GM13976 (cell line): ENCODE measurements at places on chromosomes 13 and 19.

DNA sequence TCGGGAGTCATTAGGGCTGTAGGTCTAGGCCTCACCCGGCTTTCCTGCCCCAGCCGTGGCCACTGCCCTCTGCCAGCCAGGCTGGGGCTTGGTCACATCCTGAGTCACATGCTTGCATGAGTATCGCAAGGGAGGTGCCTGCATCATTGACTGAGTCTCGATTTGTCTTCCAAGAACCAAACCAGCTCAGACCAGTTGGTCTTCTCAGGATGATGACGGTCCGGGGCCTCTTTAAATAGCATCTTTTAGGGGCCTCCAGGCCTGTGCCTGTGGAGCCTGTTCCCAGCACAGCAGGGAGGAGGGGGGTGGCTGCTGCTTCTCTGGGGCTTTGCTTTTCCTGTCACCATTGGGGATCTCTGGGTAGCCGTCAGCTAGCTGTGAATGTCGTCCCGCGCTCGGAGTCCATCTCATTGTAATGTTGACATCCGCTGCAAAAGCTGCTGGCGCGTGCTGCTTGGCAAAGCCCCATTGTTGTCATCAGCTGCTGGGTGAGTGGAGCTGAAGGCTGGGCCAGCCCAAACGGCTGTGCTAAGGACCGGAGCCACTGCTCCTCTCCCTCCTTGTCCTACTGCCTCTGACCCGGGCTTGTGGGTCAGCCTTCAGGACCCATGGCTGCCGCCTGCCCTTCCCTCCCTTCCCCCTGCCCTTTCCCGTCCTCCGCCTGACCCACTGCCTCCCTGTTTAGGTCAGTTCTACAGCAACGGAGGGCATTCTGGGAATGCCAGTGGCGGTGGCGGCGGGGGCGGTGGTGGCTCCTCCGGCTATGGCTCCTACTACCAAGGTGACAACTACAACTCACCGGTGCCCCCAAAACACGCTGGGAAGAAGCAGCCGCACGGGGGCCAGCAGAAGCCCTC is 14.3 kb upstream of the QTRT1 start:
- DNase-seq = no peak

DNA sequence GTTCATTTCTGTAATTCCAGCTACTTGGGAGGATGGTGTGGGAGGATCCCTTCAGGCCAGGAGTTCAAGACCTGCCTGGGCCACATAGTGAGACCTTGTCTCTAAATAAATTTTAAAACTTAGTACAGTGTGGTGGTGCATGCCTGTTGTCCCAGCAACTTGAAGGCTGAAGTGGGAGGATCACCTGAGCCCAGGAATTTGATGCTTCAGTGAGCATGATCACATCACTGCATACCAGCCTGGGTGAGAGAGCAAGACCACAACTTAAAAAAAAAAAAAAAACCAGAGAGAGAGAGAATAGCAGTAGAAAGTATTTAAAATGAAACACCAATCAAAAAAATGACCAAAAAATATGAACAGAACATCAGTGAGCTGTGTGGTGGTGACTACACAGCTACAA is 7.1 kb upstream of the ZNF823 start:
- no peak for DNase-seq

DNA sequence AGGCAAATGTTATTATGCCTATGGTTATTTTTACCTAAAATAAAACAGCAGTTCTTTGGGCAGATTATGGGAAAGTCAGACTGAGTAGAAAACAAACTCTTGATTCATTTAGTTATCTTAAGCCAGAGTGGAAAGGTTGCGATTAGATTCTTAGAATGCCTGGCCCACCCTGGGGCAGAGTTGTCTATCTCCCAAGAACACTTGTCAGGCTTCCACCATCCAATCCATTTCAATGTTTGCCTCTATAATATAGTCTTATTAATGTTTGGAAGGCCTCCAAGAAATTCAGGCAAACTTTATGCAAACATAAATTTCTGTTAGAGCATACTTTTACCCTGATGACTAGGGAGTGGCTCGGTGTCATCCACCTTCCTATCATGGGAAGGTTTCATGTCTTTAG is 207.0 kb downstream of the SLITRK6 start:
- no peak for DNase-seq

DNA sequence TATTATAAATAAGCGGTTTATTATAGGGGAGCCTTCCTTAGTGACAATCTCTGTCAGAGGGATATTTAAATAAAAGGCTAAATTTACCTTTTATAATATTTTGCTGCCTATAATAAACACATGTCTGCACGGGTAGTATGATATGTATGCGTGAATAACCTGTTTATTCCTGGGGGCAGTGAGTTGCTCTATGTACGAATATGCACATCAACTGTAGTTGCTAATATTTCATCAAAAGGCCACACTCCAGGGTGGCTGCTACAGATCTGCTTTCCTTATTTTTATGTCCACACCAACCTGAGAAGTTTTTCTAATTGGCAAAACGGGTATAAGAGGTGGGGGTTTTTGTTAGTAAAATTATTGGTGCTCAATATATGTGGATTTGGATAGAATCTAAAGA is 192.0 kb downstream of the LHFPL6 start:
- no peak for DNase-seq

GRCh38 chr13:39189778-39190177 is 151.5 kb downstream of the NHLRC3 start:
- DNase-seq = no peak

GRCh38 chr19:44673510-44673909 is 2.2 kb downstream of the CEACAM19 start:
- no peak for DNase-seq

- no peak for DNase-seq
These were observed 10.3 kb downstream of the EHD2 start for GRCh38 chr19:47723581-47723940.

GRCh38 chr19:4268816-4269430 is 10.1 kb upstream of the SHD start:
- DNase-seq = no peak

GRCh38 chr19:56858026-56858425 is 17.5 kb upstream of the PEG3 start:
- no peak for DNase-seq

DNA sequence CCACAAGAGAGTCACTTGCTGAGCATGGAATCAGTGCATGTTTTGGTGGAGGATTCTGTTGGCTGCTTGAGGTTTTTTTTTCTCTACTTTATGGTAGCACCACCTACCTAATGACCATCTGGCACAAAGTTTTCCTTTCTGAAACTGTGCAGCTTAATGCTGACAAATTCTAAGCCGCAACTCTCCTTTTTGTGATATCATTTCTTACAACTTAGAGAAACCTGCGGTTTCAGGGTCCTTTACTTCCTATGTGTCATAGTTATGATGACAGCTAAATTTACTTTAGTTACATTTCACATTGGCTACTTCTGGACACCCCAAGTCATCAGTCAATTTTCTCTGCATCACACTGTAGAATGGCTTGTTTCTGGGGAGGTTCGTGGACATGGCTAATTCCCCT is 115.4 kb upstream of the TMTC4 start:
- peak; percentile 38 for DNase-seq

GRCh38 chr13:38518328-38518727 is 168.5 kb upstream of the FREM2 start:
- no peak for DNase-seq

GRCh38 chr13:50382951-50383350 is 367.7 kb downstream of the KCNRG start:
- DNase-seq = no peak

- peak; percentile 77 for DNase-seq
These were observed 6.1 kb upstream of the ADGRE5 start for GRCh38 chr19:14375055-14375581.

- DNase-seq = peak; percentile 59
These were observed 591 bp downstream of the DEDD2 start for GRCh38 chr19:42216653-42217519.

DNA sequence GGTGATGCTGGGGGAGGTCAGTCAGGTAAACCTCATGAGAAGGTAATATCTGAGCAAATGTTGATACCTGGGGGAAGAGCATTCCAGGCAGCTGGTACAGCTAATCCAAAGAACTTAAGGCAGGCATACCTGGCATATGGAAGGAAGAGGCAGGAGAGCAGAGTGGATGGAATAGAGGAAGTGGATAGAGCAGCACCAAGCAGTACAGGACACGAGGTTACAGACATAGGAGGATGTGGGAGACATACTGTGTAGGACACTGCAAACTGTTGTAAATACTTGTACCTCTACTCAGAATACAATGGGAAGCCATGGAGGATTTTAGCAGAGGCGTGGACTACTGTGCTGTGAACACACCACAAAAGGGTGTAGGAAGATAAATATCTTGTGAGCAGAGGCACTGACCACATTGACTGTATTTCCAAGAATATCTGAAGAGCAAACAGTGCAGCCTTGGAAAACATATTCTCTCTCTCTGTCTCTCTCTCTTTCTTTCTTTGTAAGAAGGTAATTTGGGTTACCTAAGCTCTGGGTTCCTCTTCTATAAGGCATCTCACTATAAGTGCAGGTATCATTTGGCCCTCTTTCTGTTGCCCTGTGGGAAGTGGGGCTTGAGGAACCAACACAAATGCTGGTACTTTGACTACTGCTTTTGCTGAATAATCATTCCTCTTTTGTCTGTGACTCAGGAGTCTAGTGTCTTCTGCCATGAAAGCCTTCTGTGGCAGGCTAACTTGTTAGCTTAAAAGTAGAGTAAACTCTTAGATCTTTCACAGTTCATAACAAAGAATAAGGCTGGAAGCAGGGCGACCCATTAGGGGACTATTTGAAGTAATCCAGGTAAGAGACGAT is 238.0 kb downstream of the VWA8 start:
- no peak for DNase-seq

DNA sequence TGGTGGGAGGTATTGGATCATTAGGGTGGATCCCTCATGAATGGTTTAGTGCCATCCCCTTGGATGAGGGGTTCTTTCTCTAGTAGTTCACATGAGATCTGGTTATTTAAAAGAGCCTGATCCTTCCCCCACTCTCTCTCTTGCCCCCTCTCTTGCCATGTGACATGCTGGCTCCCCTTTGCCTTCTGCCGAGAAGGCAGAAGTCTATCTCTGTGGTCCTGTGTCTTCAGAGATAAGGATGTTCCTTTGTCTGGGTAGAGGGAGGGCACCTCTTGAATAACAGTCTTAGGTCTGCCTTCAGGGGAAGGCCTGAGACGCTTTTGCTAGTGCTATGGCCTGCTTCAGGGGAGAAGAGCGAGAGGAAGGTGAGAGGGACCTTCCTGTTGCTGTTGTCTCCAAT is 2.0 kb upstream of the ZDHHC20 start:
- no peak for DNase-seq

DNA sequence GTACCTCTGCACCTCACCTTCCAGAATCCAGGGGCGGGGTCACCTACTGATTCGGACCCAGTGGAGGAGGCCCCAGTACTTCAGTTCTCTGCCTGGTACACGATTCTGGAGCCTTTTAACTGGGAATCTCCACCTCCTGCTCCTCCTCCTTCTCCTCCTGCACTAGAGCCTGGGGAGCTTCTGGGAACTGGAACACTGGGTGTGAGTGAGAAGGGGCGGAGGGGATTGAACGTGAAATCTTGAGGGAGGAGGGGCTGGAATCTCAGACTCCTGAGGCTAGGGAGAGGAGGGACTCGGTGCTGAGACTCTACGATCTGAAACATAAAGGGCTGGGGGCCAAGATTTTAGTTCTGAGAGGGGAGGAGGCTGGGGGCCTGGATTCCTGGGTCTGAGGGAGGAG is at the start of gene KLK8:
TSS of gene KLK8 (minus strand) at position 90 of the 400 bp plus-strand sequence. CDS start 437 bp downstream, outside the sequence.
- DNase-seq = no peak

GRCh38 chr13:26230703-26231102 is 8.6 kb upstream of the RNF6 start:
- no peak for DNase-seq

- DNase-seq = no peak
These were observed 1.9 kb downstream of the SLITRK6 start for GRCh38 chr13:85797311-85797710.
